ENCODE measurements at places on chromosomes 2 and 18.

DNA sequence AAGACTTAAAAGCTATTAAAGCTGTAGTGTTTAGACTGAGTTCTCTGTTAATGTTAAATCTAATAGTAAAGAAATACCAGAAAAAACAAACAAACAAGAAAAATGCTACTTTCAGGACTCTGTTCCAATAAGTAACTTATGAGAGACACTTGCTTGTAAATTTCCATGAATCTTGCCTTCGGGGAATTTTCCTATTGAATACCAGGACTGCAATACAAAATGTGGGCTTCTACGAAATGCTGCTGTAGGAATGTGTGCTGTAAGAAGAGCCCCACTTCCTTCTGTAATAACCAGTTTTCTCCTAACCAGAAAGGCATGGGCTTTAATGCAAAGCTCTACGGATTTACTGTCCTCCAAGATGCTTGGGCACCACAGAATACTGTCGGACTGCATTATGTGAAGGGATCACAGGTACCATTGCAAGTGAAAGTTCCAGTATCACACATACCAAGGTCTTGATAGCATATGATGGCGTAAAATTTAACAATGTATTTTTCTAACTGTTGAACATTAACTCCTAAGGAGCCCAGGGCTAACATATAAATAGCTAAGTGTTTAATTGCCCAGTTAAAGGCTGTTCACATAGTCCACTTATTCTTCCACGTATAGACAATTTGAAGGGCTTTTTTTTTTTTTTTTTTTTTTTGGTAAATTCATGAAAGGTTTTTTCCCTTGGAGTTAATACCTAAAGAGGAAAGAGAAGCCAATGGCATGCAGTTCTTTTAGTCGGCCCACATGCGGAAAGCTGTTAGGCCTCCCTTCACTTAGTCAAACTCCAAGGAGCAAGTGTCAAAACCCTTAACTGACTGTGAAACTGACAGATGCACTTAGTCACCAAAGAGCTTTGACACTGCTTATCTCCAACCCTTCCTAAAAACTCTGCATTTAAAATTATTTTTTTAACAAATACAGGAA lies 564.0 kb upstream of the POU3F3 start:
- no peak for DNase-seq

- DNase-seq = no peak
Measured at GRCh38 chr18:13584825-13585224, 141.5 kb downstream of the FAM210A start.

GRCh38 chr2:58065248-58065647 lies 18.6 kb downstream of the VRK2 start:
- DNase-seq = no peak

GRCh38 chr18:58860747-58861231 lies 3.9 kb upstream of the ZNF532 start:
- no peak for DNase-seq

- no peak for DNase-seq
Measured at GRCh38 chr2:202432776-202433175, 56.6 kb downstream of the BMPR2 start.

DNA sequence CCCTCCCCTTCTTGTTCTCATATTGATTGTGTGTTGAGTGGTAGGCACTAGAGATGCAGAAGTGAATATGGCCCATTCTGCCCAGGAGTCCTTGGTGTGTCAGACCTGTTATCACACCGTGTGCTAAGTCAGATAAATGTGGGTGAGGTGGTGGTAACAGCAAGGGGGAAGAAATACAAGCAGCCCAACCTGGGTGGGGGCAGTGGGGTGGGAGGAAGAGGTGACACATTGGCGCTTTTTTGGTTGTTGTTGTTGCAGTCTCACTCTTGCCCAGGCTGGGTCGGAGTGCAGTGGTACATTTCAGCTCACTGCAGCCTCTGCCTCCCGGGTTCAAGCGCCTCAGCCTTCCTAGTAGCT lies 12.8 kb downstream of the B3GNT2 start:
- no peak for DNase-seq

- DNase-seq = no peak
Measured at GRCh38 chr2:134307334-134307733, 53.5 kb downstream of the MGAT5 start.

DNA sequence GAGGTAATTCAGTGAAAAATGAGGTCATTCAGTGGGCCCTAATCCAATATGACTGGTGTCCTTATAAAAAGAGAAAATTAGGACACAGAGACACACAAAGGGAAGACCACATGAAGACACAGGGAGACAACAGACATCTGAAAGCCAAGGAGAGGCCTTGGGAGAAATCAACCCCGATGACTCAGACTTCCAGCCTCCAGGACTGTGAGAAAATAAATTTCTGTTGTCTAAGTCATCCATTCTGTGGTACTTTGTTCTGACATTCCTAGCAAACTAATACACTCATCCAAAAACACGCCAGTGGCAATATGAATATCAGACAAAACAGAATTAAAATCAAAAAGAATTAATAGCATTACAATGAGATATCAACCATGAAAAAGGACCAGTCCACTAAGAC lies 303.7 kb downstream of the SS18 start:
- DNase-seq = peak; percentile 86

Data from fibroblast of skin of left quadriceps (primary cell).